ENCODE measurements at places on chromosomes 3 and 15.

- no peak for DNase-seq
These were observed 54.7 kb downstream of the GJD2 start for GRCh38 chr15:34699968-34700640.

GRCh38 chr3:165827883-165828282, 9.3 kb downstream of the BCHE start:
- no peak for DNase-seq

DNA sequence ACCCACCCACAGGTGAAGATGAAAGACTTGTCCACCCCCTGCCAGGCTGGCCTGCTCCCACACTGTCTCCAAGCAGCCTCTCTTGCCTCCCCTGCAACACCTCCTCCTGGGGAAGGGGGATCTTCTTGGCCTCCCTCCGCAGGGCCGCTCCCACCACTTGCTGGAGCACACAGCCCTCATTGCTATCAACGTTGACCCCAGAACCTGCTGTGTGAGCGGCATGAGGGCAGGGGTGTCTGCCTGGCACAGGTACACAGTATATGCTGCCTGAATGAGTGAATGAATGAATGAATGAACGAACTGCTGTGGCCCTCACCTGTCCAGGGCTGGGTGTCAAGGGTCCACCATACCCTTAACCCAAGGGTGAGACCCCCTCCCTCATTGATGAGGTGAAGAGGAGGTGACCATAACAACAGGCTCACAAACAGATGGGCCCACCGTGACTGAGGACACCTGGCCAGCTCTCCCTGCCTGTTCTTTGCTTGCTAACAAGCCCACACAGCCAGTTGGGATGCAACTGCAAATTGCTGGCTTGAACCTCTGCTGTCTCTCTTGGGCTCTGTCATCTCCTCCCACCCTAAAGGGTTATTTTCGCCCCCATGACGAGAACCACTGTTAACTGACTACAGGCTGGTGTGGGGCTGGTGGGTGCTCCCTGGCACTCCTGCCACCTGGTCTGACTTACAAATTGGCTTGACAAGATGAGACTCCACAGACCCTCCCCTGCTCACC, 22.5 kb downstream of the SLC41A3 start:
- DNase-seq = no peak

DNA sequence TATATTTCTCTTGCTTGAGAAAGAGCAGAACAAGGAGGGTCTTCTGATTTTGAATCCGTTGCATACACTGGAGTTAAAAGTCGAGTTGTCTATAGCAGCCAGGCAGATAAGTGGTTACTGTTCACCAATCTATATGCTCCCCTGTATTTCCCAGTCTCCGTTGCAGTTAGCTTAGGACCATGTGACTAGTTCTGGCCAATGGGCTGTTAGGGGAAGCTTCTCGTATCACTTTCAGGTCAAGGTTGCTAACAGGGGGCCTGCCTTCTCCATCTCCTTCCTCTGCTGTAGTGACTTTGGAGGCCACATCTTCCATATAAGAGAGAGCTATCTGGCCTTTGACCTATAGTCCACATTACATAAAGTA, 188.5 kb upstream of the KBTBD8 start:
- DNase-seq = no peak

DNA sequence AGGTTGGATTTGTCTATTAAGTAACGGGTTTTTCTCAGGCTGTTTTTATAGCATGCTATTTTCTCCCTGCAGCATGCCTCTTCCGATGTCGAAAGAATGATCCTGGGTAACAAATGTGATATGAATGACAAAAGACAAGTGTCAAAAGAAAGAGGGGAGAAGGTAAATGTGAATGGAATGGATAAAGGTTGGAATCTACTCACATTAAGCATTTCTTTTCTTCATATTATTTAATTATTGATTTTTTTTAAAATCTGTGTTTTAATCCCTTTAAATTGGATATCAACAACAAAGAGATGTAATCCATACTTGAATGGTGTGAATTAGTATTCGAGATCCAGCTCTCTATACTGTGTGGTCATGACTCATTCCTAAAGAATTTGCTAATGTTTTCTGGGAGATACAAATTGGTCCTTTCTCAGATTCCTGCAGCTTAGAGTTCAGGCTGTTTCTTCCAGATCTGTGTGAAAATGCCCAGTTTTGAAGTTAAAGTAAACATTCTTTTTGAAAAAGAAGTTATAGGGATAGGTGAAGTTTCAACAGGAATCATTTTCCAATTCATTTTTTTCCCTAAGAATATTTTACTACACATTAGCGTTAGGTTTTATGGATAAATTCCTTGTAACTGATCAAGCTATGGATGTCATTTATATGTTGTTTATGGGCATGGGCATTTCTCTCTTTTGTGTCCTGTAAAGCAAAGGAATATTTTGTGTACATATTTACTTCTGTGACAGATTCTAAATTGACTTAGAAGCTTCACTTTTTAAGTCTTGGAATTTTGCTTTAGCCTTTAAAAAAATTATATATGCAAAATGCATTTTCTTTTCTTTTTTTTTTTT, 20.8 kb upstream of the APH1B start:
- no peak for DNase-seq

DNA sequence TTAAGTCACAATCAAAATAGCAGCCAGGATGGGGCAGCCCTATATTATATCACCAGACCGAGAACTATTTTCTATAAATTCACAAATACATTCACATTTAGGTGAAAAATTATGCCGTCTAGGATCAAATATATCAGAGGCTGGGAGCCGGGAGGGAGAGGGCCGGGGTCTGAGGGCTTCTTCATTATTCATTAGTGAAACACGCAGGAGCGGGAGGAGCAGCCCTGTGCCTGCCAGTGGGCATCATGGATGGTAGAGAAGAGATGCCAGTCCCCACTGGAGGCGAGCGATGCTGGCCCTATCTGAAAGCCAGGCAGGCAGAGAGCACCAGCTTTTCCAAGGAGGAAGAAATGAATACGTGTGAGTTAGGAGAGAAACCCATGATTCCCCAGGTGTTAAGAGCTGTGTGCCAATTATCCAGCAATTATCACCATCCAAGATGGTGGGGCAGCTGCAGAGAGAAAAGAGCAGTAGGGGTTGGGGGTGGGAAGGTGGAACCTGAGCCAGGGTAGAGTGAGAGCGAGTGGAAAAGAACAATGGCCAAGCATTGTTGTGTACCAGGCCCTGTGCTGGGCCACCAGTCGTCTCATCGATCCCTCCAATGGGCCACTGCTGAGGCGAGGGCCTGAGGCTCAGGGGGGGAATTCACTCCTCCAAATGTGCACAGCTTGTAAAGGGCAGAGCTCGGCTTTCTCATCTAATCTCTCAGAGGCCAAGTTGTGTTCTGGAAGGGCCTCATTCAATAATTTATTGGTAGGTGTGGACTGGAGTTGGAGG, 261.3 kb upstream of the TLE3 start:
- DNase-seq = no peak

- no peak for DNase-seq
These were observed 44.1 kb downstream of the CPN2 start for GRCh38 chr3:194306771-194307640.

- DNase-seq = no peak
These were observed 175.0 kb downstream of the CFAP20DC start for GRCh38 chr3:58874795-58875194.

DNA sequence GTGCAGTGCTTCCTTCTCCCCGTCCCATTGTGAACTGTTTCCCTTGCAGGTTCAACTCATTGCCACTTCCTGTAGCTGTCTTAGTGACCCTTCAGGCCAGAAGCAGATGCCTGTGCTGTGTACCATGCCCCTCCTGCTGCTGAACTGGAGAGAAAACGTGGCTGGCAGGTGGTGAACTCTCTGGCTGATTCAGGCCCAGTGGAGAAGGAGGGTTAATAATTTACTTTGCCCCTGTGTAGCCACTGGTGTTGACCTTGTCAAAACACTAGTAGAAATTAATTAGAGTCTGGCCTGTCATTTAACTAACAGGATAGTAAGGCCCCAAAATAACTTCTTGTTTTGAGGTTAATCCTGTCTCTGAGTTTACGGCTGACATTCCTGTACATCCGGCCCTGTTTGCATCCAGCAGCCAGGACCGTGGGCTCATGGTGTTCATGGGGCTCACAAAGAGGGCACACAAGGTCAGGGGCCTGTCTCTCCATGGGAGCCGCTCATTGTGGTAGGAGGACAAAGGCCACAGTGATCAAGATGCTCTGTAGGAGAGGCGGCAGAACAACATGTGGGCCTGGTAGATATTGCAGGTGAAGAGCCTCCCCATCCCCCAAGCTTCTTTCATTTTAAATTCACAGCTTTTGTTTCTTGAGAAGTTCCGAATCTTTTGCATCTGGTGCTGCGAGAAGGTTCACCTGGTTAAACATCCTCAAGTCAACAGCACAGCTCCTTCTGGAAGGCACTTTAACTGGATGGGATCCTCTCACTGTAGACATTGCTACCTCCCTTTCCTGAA, 101.6 kb downstream of the CGNL1 start:
- DNase-seq = no peak

GRCh38 chr3:47356201-47356600, 24.6 kb upstream of the PTPN23 start:
- DNase-seq = no peak

DNA sequence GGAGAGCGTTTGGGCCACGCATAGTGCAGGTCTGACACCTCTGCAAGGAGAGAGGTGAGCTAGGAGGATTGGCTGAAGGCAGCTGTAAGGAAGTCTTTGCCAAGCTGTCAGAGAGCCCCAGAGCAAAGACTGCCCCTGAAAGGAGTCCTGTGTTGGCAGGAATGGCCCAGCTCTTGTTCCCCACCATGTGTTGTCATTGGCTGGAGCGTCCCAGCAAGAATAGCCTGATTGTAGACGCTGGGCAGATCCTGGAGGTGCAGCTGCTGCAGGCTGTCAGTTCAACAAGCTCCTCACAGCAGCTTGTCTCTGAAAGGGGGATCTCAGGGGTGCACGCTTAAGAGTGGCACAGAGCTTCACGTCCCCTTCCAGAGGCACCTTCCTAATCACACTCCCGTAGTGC, 237.6 kb downstream of the FEZF2 start:
- no peak for DNase-seq

- no peak for DNase-seq
These were observed 198.7 kb downstream of the NTRK3 start for GRCh38 chr15:88057836-88058235.

GRCh38 chr15:101244036-101244781, 7.6 kb downstream of the CHSY1 start:
- no peak for DNase-seq

GRCh38 chr3:53489787-53490458, 4.5 kb upstream of the CACNA1D start:
- DNase-seq = no peak

DNA sequence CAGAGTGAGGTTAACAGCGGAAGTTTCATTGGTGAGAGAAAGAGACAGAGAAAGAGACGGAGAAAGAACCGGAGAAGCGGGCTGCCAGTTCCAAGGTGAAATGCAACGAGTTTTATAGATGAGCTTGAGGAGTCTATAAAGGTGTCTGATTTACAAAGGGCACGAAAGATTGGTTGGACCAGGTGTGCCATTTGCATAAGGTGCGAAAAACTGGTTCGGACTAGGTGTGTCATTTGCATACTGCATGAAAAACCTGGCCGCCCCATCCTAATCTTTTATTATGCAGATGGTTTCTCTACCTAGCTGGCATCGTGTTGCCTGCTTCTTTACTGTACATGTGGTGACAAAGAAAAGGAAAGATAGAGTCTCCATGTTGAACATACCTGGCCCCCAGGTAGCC, 253.8 kb upstream of the IGF1R start:
- DNase-seq = no peak

- no peak for DNase-seq
These were observed 163.2 kb downstream of the SYNPR start for GRCh38 chr3:63441262-63441661.

GRCh38 chr15:101495334-101496197, 6.1 kb upstream of the PCSK6 start:
- no peak for DNase-seq

- no peak for DNase-seq
These were observed 107.6 kb downstream of the IMPG2 start for GRCh38 chr3:101212730-101213129.

DNA sequence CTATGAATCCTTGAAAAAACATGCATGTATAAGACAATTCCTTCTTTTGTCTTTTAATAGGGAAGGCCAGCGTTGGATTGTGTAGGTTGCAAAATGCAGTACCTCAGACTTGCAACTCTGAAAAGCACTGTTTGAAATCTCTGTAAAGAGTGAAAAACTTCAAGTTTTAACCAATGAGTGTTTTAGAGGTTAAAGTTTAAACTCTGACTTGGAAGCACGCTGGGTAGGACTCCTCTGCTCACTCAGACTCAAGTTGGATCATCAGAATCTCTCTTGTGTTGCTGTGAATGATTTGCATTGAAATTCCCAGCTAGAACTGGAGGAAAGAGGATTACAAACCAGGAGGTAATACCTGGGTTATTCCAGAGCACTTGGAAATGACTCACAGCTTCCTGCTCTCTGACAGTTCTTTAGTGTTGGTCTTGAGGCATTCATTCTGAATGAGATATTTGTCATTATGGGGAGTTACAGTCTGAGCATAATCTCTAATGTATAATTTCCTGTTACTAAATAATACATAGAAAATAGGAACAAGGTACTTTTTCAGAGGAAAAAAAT, 49.1 kb downstream of the PLS1 start:
- DNase-seq = no peak

GRCh38 chr3:46542801-46543201, 23.3 kb downstream of the LRRC2 start:
- no peak for DNase-seq

- DNase-seq = no peak
These were observed 16.3 kb downstream of the XXYLT1 start for GRCh38 chr3:195254454-195255175.

DNA sequence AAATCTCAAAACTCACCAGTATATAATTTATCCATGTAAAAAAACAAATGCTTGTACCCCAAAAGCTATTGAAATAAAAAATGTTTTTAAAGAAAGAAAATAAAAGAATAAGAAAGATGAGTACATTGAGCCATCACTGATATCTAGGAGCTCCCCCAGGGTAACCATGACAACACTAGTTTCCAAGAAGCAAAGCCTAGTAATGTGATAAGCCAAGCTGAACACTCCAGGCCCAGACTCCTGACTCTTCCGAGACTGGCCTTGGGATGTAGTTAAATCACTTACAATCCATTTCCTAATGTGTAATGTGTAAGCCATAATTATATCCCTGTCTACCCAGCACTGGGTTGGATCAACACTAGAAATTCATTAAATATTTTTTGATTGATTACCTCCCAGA, 21.1 kb upstream of the ATP8B4 start:
- no peak for DNase-seq

GRCh38 chr3:37147666-37148065, 26.7 kb downstream of the LRRFIP2 start:
- DNase-seq = no peak

GRCh38 chr3:168051531-168052471, 43.9 kb downstream of the GOLIM4 start:
- DNase-seq = no peak

Measured in stimulated activated CD8-positive, alpha-beta memory T cell treated with anti-CD3 and anti-CD28 coated beads, Interleukin-4, amount 100 ng/mL, for 24 hours (primary cell).